ENCODE measurements at places on chromosomes 4 and X. TPM values are rescaled to one million over a fixed set of nuclear protein-coding genes. Genes with fewer than 3 reads are reported as not detected.

The PAGE4 gene
- not detected for total RNA-seq

The SERPINA7 gene
- not detected for total RNA-seq

The SPANXN4 gene
- total RNA-seq: not detected

The MAGEC3 gene
- total RNA-seq: not detected

The ATP1B4 gene
- 31.2 TPM for total RNA-seq

The MAGEA3 gene
- not detected for total RNA-seq

The MCUB gene
- 12.3 TPM for total RNA-seq

The TMEM128 gene
- 25.2 TPM for total RNA-seq

The PCYT1B gene
- total RNA-seq: 0.93 TPM

The STBD1 gene
- total RNA-seq: 15.4 TPM

The TMPRSS11F gene
- not detected for total RNA-seq

The ANOS1 gene
- total RNA-seq: 7.4 TPM

The ARX gene
- 0.06 TPM for total RNA-seq

The GPR50 gene
- total RNA-seq: not detected

The H2BW2 gene
- not detected for total RNA-seq

The ASB9 gene
- total RNA-seq: 11.9 TPM

The GAGE12F gene
- total RNA-seq: not detected

The ZFP42 gene
- 0.53 TPM for total RNA-seq

The REELD1 gene
- 0.35 TPM for total RNA-seq

The SMR3B gene
- total RNA-seq: not detected

The ACTRT1 gene
- total RNA-seq: not detected

The JADE3 gene
- total RNA-seq: 17.6 TPM

The GAGE1 gene
- total RNA-seq: not detected

The SEL1L3 gene
- total RNA-seq: 48.3 TPM

The KDR gene
- total RNA-seq: 67.2 TPM

The MAGEE1 gene
- 5.0 TPM for total RNA-seq

The DGAT2L6 gene
- total RNA-seq: 0.29 TPM

The FOXR2 gene
- not detected for total RNA-seq

The NPY2R gene
- total RNA-seq: 0.23 TPM

The F11 gene
- total RNA-seq: 2.5 TPM

The DDIT4L gene
- 32.2 TPM for total RNA-seq

The SERTM2 gene
- 1.3 TPM for total RNA-seq

The SSX1 gene
- not detected for total RNA-seq

The GPRASP2 gene
- 38.1 TPM for total RNA-seq

The ANAPC10 gene
- total RNA-seq: 31.9 TPM

The GATA1 gene
- 0.58 TPM for total RNA-seq

The GABRG1 gene
- total RNA-seq: 0.06 TPM

The TMSB15A gene
- total RNA-seq: 13.9 TPM

The GPRIN3 gene
- total RNA-seq: 12.6 TPM

The CDKL2 gene
- total RNA-seq: 13.3 TPM

The PI4K2B gene
- 11.2 TPM for total RNA-seq

The ADH1B gene
- total RNA-seq: 36.6 TPM

The HS3ST1 gene
- 4.1 TPM for total RNA-seq

The RS1 gene
- total RNA-seq: not detected

The FHIP1A gene
- 21.0 TPM for total RNA-seq

The RAP1GDS1 gene
- 41.3 TPM for total RNA-seq

The F9 gene
- total RNA-seq: not detected

The TMPRSS11D gene
- total RNA-seq: not detected

The SYTL5 gene
- 1.6 TPM for total RNA-seq

The CACNA1F gene
- 0.41 TPM for total RNA-seq

The SCRG1 gene
- total RNA-seq: not detected

The SMIM20 gene
- 53.9 TPM for total RNA-seq

The NIPAL1 gene
- 6.8 TPM for total RNA-seq

The NXF2 gene
- not detected for total RNA-seq

The AP1S2 gene
- total RNA-seq: 56.4 TPM

The DCAF4L1 gene
- 0.12 TPM for total RNA-seq

The BEX1 gene
- total RNA-seq: 14.8 TPM
